Retina (tissue), 1 donor: ENCODE measurements at places on chromosomes 2 and 18.
A peak's percentile ranks its signal among the peaks of the same experiment; 100 is the strongest.

- no peak for DNase-seq
Observed at GRCh38 chr2:238255636-238256035, 15.8 kb upstream of the HES6 start.

GRCh38 chr2:198930170-198930569 is 527.6 kb downstream of the SATB2 start:
- DNase-seq = no peak

DNA sequence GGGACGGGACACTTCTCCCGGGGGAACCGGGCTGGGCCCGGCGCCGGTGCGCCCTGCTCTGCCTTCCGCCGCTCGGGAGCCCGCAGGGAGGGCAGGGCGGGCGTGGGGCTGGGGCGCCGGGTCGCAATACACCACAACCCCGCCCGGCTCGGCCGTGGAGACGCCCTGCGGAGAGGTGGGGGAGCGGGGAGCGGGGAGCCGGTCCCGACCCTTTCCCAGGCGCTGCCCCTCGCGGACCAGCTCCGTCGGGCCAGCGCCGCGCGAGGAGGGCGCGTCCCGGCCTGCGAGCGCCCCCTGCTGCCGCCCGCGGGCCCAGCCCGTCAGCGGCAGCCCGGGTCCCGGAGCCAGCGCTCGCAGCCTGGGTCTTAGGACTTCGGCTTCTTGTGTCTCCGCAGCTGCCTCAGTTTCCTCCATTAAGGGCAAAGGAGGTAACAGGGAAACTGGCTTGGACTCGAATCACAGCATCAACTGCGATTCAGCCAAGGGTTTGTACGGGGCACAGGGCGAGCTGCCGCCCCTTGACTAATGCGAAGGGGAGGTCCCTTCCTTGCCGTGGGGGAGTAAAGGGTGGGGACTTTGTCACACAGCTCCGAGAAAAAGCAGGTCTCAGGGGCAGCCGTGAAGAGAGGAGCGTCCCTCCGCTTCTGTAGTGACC is 635 bp upstream of the ADRA2B start:
- DNase-seq = peak; percentile 79

DNA sequence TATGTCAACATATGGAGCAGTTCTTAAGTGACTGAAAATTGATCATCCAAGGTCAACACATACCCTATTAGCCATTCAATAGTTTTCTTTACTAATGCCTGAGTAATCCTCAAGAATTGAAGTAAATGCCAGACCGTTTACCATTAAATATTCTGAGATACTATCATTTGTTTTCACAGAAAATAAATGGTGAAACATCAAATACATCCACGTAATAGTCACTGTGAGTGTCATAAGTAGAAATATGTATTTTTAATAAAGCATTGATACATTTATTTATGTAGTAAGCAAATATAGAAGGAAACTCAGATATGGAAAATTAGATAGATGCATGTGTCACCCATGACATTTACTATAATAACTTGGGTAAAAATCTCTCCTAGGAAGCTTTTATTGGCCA is 927.8 kb upstream of the NRXN1 start:
- DNase-seq = no peak

DNA sequence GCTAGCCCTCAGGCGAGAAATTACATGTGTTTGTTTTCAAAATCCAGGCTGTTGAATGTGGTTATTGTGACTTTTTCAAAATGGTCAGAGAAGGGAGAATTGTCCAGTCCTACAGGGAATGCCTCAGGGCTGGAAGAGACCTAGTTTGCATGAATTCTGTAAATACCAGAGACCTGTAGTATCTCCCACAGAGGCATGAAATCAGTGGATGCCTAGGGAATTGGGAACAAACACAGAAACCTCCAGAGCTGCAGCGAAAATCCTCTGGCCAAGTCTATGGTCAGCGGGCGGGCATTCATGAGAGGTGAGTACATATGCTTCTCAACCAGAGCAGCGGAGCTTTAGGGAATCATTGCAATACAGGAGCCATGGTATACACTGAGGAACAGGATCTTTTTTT is 1596.5 kb upstream of the NXPH2 start:
- DNase-seq = no peak

GRCh38 chr2:147910990-147911473 is 66.2 kb downstream of the ACVR2A start:
- peak; percentile 52 for DNase-seq

DNA sequence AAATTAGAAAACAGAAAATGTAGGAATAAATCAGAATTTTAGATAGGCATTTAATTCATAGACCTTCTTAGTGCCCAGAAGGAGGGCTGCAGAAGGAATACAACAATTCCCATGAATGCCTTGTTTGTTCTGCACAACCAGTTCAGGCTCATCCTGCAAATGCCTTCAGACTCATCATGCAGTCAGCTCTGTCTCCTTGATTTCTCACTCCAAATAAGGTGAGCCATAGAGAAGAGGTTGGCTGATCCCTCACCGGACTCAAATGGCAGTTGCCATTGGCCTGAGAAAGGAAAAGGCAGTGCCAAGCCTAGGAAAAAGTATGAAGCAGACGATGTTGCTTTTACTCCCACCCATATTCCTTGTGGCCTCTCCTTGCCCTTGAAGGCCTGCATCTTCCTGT is 50.3 kb downstream of the DSC3 start:
- DNase-seq = no peak

DNA sequence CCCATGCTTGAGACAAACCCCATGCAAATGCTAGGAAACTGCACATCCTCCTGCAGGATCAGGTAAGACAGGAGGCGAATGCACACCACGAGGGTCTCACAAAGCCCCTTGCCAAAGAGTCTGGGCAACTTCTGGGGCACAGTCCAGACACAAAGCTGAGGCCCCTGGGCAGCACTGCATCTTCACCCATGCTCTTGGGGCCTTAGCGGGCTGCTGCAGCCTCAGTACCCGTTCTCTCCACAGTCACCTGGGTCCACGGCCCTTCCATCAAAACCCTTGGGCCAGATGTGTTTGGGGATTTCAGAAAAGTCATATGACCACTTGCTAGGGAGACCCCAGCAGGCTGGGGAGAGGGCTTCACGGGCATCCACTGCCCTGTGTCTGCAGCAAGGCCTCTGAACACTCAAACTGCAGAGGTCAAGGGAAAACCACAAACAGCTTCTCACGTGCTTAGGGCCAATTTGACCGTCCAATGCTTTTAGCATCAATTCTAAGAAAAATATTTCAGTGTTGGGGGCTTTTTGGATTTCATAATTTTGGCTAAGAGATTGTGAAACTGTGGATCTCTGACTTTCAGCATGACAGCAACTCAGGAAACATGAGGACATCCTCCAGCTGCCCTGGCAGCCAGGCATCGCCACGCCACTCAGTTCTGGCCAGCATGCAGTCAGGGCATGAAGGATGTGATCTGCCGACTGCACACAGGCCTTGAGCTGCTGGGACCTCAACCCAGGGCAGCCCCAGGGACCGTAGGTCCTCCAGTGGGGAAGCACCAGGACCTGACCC is 20.0 kb downstream of the PASK start:
- DNase-seq = no peak

GRCh38 chr18:36756242-36756641 is 72.6 kb downstream of the TPGS2 start:
- no peak for DNase-seq

DNA sequence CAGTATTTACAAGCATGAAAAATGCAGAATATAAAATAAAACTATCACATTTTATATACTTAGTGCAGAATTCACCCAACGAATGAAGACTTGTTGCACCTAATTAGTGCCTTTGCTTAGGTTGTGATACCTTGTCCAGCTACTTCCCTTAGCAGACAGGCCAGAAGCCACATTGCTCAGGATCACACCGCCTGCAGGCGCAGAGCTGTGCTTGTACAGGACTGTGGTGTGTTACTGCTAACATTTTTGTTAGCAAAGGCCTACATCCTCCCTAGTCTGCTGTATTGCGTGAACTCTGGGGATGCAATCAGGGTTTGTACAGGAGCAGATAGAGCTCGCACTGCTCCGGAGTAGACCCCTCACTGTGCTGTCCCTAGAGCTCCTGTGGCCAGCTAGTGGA is 336.9 kb downstream of the CBLN2 start:
- DNase-seq = no peak

GRCh38 chr2:48428449-48428848 is 101.5 kb upstream of the STON1 start:
- no peak for DNase-seq

GRCh38 chr2:40964509-40965250 is 512.8 kb upstream of the SLC8A1 start:
- no peak for DNase-seq

DNA sequence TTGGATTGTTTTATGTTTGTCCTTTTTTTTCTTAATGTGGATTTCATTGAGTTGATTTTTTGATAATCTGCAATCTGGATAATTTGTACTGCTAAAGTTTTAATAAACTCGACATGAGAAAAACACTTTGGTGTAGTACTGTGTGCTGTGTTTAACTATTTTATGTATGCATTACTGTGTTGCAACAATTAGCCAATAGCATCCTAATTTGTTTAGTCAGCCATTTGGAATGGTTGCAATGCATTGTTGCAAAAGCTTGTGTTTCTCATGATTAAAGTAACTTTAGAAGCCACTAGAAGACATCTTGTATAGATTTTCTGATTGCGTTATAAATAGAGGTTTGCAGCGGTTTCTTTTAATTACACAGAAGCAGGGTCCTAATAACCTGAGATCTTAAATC is 53.5 kb downstream of the PPIG start:
- no peak for DNase-seq

- no peak for DNase-seq
Observed at GRCh38 chr2:240461471-240462072, 26.1 kb downstream of the GPC1 start.

GRCh38 chr2:3958465-3958864 is 255.1 kb downstream of the DCDC2C start:
- DNase-seq = no peak

DNA sequence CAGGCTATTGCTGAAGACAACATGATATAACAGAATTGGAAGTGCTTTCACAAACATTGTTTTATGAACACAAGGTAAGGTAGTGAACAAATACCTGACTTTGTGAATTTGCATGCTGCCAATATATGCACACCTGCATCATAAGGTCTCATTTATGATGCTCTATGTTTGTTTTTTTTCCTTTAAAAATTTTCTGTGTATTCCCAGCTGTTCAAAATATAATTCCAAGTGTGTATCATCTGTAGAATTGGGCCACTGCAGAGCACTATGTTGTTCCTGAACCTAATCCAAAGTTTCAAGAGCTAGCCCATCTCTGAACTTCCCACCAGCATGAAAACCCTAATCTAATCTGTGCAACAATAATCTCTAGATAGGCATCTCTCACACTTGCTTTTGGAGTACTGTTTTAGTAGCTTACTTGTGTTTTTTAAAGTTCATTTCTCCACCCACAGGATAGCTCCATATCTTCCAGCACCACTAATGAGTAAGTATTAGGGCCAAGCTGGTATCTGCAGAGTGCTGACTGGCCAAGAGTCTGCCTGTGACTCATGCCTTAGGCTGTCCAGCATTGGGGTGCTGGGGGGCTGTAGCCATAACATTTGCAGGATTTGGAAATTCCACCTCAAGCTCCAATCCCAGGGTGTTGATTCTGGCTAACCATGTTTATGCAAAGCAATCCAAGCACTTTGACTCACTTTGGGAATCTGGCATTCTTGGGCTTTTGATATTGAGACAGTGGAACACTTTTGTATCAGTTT is 208.2 kb upstream of the REV1 start:
- DNase-seq = no peak

- DNase-seq = no peak
Observed at GRCh38 chr2:45845566-45845965, 194.1 kb downstream of the PRKCE start.

- DNase-seq = no peak
Observed at GRCh38 chr18:49062832-49063226, 112.1 kb upstream of the SMAD7 start.

DNA sequence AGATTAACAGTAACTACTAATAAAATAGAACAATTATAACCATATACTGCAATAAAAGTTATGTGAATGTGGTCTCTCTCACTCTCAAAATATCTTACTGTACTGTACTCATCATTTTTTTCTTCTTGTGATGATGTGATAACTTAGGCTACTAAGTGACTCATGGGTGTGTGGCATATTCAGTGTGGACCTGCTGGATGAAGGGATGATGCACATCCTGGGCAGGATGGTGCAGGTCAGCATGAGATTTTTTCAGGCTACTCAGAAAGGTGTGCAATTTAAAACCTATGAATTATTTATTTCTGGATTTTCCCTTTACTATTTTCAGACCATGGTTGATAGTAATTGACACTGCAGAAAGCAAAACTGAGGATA is 90.7 kb downstream of the NCKAP5 start:
- no peak for DNase-seq

DNA sequence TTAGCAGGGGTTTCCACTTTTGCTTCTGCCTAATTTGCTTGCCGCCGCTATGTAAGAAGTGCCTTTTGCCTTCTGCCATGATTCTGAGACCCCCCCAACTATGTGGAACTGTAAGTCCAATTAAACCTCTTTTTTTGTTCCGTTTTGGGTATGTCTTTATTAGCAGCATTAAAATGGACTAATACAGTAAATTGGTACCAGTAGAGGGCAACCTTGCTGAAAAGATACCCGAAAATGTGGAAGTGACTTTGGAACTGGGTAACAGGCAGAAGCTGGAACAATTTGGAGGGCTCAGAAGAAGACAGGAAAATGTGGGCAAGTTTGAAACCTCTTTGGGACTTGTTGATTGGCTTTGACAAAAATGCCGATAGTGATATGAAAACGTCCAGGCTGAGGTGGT is 216.1 kb upstream of the FSIP2 start:
- DNase-seq = no peak

- no peak for DNase-seq
Observed at GRCh38 chr18:40917056-40917455, 1038.0 kb upstream of the PIK3C3 start.

DNA sequence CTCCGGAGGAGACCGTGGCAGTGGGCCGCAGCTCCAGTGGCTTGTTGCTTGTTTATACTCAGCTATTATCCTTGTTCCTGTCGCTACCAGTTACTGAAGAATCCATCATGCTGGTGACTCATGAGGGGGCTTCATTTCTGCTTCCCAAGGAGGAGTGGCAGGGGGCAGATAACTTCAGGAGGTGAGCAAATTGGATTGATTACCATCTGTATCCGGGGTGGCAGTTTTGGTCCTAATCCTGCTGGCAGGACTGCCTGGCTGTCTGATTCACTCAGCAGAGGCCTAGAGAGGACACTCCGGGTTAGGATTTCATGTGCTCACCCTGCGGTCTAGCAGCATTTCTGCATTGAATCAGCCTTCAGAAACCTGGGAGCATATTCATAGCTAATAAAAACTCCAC is 230.0 kb downstream of the ACTR3 start:
- DNase-seq = peak; percentile 67

DNA sequence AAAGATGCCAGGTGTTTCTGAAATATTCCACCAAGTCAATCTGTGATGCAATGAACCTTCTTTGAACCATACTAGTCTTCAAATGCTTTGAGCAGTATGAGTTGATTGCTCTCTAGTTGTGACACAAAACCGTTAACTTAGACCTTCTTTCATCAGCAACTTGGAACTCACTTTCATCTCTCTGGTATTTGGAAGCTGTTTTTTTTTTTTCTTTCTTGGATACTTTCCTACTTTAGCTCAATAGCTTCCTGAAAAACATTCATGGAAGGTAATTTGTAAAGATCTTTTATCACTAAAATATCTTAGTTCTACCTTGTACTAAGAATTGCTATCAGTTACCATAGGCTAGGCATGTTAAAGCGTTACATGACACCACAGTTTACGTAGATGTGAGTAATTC is 1071.9 kb upstream of the CHAC2 start:
- no peak for DNase-seq

GRCh38 chr2:66782780-66783361 is 347.9 kb downstream of the MEIS1 start:
- no peak for DNase-seq

- DNase-seq = no peak
Observed at GRCh38 chr18:56245866-56246580, 392.4 kb downstream of the TXNL1 start.

- DNase-seq = no peak
Observed at GRCh38 chr2:25757906-25758305, 84.5 kb upstream of the DTNB start.
